ENCODE measurements at places on chromosomes 4 and X.

- no peak for DNase-seq
Observed at GRCh38 chr4:134308910-134309309, 107.3 kb upstream of the PABPC4L start.

- DNase-seq, result no peak
Observed at GRCh38 chrX:23246001-23246400, 88.6 kb upstream of the PTCHD1 start.

GRCh38 chr4:85790582-85790981 lies 315.6 kb downstream of the ARHGAP24 start:
- no peak for DNase-seq

DNA sequence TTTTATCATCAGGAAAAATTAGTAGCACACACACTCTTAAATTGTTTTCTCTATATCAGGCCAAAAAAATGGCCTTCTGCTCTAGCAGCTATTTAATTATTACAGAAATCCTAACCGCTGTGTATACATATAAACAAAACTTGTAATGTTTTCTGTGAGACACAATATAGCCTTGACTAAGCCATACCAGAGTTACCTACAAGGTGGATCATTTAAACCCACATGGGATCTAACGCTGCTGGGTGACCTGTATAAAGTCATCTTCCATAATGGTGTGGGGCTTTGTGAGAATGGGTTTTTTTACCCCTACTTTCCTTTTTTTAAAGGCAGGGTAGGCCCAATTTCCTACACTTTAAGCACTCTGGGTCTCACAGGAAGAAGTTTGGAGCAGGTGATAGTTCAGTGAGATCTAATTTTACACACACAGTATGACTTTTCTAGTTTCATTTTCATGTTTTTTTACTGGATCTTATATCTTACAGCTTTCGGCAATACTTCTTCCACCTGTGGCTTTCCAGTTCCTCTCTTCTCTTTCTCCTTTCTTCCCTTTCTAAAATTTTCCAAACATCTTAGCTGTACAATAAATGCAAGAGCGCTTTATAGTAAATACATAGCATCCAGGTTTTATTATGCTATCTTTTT lies 66.9 kb upstream of the MMAA start:
- DNase-seq, result no peak

Measured in stimulated activated CD4-positive, alpha-beta T cell treated with anti-CD3 and anti-CD28 coated beads, Interleukin-12 subunit alpha, Interleukin-12 subunit beta, amount 100 ng/mL, for 48 hours (primary cell).